Germinal center (tissue), 1 donor: ENCODE measurements at places on chromosomes 11 and 22.

DNA sequence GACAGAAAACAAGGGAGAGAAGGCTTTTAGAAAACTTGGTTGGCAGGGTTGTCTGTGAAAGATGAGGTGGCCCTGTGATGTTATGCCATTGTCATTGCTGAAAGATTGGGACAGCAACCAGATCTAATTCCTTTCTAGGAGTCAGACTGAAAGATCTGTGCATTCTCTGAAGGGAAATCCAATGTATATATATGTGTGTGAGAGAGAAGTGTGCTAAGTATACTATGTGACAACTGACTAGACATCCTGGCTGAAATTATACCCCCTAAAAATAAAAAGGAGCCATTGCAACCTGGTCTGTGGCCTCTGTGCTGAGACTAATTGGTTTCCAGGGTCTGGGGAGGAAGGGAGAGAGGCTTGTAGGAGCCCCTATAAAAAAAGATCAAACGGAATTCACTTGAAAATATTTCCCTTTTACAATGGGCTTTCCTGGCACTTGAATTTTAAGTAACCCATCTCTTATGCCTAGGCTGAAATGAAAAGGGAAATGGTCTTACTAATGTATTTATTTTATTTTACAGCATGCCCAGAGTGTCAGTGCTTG, 1.2 kb upstream of the MPPED2 start:
- no peak for DNase-seq

GRCh38 chr22:39408173-39408572, 8.6 kb downstream of the TAB1 start:
- no peak for DNase-seq

GRCh38 chr22:27746918-27747317, 54.6 kb downstream of the MN1 start:
- DNase-seq = no peak

GRCh38 chr11:126104420-126104819, 41.8 kb upstream of the CDON start:
- no peak for DNase-seq
